ENCODE measurements at places on chromosomes 5 and 9. TPM values are rescaled to one million over a fixed set of nuclear protein-coding genes. Genes with fewer than 3 reads are reported as not detected.

- no peak for DNase-seq
Measured at GRCh38 chr5:157165668-157166067, 396 bp downstream of the GARIN3 start.

DNA sequence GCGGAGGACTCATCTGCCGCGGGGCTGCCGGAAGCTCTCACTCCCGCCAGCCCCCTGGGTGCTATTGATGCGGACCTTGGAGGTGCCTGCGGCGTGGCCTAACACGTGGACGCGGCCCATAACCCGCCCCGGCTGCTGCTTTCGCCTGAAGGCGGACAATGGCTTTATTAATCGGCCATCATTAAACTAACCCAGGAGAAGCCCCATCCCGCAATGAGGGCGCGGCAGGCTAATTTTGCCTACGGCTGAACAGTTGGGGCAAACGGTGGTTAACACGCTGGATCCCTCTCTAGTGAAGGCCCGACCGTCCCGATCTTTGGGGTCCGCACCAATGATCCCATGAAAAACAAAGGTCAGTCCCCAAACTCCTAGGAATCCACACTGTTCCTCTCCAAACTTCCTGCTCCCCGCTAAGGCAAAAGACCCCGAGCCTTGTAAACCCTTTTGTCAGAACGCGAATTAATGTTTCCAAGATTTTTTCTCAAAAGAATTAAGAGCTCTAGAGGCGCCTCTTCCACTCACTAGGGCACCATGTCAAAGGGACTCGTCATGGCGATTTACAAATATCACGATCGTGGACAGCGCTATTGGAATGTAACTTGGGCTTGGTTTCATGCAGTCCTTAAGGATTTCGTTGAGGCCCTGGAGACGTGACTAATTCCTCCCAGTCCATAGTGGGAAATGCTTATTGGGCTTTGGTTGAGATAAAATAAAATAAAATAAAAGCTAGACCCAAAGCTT lies 193.1 kb downstream of the MEF2C start:
- DNase-seq: no peak

PHYHD1 gene
- not detected for total RNA-seq

FLT4 gene
- total RNA-seq: not detected

DNA sequence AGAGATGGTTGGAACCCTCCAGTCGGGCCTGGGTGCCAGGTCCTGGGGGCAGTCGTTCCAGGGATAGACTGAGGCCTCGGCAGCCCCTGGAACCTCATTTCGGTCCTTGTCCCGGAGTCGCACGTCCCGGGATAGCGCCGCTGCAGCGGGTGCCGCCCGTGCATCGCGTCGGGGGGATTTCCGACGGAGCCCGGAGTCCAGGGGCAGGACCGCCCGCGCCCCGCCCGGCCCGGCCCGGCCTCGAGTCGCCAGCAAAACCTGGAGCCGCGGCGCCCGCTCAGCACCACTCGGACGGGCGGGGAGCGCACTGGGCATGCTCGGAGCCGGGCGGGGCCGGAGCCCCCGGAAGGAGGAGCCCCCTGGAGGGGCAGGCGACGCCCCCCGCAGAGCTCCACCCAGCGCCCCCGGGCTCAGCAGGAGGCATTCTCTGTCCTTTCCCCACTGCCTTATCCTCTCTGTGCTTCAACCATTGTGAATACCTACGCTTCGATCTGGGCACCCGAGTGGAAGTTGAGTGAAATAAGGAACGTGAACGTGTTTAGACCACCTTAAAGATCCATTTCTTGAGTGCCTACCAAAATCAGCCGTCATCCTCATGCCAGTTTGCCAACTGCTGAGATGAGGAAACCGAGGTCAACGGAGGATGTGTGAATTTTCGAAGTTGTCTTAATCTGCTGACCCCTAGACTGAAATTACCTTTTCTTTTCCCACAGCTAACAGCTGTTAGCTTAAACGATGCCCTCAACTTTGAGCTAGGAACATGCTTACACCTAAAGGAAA lies 1.7 kb upstream of the PTPN3 start:
- DNase-seq: peak; percentile 85

DNA sequence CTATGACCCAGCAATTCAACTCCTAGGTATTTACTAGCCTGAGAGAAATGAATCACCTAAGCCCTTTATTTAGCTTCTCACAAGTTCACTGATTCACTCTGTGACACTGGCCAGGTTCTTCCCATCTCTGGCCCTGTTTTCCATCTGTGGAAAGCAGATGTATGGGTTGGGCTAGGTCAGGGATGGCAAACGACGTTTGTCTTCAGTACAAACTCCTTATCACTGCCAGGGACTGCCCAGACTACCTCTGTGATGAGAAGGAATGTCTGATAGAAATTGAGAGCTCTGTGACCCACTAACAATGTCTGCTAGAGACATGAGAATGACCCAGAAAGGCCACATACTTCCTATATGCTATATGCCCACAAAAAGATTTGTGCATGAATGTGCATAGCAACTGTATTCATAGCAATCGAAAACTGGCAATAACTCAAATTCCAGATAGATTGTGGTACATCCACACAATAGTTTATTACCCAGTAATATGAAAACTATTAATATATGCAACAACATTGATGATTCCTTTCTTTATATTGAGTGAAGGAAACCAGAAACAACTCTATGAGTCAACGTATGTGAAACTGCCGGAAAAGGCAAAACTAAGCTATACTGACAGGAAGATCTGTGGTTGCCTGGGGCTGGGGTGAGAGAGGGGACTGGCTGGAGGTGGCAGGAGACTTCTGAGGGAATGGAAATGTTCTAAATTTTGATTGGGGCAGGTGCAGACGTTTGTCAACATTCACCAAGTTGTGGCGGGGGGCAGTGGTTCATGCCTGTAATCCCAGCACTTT lies 32.0 kb upstream of the ADAM19 start:
- peak; percentile 47 for DNase-seq

- DNase-seq: no peak
Measured at GRCh38 chr9:27088981-27089380, 20.0 kb upstream of the TEK start.

SLC24A2 gene
- not detected for total RNA-seq

DNA sequence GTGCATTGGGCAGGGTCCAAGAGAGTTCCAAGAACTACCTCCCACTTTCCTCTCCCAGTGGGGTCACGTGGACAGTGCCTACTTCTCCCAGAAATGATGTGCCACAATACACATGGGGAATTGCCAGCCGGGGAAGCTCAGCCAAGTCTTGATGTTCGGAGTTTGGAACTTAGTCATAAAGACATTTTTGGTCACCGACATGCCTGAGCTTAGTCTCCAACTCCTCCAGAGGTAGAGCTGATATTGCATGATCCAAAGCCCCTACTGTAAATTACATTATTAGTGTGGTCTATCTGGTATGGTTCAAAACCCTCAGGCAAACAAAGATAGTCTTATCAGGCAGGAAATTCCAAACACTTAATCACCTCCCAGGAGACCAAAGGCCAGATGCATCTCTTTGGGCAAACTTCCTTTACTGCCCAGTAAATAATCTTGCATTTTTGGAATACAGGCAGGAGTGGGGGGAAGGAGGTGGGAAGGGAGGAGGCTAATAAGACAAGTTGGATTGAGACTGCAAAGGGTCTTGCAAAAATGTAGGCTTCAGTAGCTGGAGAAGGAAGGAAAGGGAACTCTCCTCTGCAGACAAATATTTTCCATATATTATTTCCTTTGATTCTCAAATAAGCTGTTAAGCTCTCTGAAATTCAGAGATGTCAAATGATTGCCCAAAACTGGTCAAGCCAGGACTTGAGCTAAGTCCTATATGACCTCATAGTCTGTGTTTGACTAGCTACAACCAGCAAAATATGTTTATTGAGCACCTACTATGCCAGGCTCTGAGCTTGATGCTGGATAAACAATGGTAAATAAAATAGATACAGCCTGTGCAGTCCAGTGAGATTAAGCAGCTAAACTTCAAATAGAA lies 99.4 kb downstream of the DRD1 start:
- DNase-seq: peak; percentile 97

GRCh38 chr9:656926-657568 lies 184.4 kb upstream of the DMRT1 start:
- DNase-seq: no peak

CDH9 gene
- not detected for total RNA-seq

- DNase-seq: no peak
Measured at GRCh38 chr5:79030663-79031484, 38.6 kb downstream of the DMGDH start.

SPINK5 gene
- not detected for total RNA-seq

GRCh38 chr9:36142510-36143244 lies 6.1 kb downstream of the GLIPR2 start:
- DNase-seq: no peak

CA9 gene
- total RNA-seq: not detected

GRCh38 chr5:157544623-157544989 lies 31.0 kb downstream of the ADAM19 start:
- DNase-seq: no peak

DNA sequence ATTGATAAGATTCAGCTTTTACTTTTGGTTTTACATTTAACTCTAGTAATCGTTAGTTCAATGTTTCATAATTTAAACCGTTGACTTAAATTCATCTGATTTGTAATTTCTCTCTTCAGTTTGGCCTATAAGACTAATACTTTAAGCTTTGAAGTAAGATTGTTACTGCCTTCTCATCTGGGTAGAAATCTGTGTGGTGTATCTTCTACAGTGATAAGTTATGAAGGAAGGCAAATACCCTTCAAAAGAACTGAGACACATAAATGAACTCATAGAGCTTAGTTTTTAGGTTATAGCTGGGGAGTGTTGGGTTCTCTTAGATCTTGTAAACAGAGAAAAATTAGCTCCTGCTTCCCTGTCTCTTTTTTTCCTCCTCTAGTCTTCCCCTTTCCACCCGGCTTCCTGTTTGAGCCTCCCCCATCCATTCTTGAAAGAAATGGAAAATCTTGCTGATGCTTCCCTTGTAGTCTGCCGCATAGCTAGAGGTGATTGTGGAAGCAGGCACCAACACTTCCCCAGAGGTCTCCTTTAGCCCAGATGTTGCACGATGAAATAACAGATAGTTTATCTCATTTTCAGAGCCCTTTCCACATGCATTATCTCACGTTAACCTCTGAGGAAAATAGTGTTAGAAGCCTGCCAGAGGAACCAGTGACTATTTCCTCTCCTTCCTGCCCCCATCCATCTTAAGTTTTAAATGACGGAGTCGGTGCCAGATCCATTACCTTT lies 2.0 kb upstream of the F2RL2 start:
- no peak for DNase-seq

GRCh38 chr5:140228364-140228837 lies 53.4 kb downstream of the CYSTM1 start:
- no peak for DNase-seq

- no peak for DNase-seq
Measured at GRCh38 chr9:36940500-36940853, 93.6 kb downstream of the PAX5 start.

CNTNAP3 gene
- total RNA-seq: not detected

GRCh38 chr9:104872656-104873488 lies 55.1 kb downstream of the ABCA1 start:
- DNase-seq: peak; percentile 90

GRCh38 chr5:102873379-102873932 lies 118.4 kb downstream of the PAM start:
- no peak for DNase-seq

DNA sequence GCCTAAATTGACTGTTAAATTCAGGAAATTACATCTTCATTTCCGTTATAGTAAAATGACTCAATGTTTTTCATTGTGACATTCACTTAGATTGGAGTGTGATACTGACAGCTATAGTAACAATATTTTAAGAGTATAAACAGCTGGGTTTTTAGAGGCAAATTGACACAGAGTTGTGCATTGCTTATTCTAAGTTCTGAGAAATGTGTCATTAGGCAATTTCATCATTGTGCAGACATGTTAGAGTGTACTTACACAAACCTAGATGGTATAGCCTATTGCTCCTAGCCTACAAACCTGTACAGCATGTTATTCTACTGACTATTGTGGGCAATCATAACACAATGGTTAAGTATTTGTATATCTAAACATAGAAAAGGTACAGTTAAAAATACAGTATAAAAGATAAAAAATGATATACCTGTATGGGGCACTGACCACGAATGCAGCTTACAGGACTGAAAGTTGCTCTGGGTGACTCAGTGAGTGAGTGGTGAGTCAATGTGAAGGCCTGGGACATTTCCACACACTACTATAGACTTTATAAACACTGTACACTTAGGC lies 132.7 kb downstream of the PDE4D start:
- DNase-seq: peak; percentile 29

ADAMTS6 gene
- total RNA-seq: 4.1 TPM

FOXI1 gene
- total RNA-seq: not detected

DNA sequence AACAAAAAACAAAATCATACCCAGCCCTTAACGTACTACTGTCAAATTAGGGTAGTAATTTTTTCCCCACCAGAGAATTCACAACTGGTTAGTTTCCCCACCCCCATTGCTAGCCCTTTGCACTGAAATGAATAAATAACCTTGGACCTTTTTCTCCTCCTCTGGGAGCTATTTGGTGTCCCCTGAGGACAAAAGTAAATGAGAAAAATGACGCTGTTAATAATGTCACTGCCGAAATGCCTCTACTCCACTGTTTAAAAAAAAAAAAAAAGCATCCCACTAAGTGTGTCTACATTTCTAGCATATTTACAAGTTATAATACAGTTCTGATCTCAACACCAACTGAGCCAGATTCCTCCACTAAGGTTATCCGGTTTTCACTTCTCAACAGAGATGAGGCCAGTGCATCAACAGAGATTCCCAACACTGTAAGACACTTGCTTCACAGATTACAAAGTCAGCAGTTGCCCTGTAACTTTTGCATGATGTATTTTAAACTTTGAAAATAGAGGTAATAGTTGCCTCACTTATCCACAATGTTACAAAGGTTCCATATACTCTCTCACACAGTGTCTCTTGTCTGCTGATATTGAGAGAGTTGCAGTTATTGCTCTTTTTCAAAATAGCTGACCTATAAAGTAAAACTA lies 5.1 kb upstream of the NFIB start:
- DNase-seq: no peak

DNA sequence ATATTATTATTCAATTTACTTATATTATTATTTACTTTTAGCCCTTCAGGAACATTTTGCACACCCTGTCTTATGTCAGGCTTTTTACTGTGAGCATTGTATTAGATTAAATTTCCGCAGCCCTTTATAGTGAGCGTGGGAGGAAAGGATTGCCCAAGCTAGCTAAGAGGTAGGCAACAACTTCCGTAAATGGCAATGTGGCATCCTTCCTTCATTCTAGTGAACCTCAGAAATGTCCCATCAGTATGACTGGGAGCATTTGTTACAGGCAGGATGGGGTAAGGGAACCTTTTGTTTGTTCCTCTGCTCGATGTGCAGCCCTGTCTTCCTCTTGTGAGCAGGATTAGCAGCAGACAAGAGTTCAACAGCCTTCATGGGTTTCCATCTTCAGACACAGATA lies 6.2 kb upstream of the CD180 start:
- DNase-seq: no peak

DNA sequence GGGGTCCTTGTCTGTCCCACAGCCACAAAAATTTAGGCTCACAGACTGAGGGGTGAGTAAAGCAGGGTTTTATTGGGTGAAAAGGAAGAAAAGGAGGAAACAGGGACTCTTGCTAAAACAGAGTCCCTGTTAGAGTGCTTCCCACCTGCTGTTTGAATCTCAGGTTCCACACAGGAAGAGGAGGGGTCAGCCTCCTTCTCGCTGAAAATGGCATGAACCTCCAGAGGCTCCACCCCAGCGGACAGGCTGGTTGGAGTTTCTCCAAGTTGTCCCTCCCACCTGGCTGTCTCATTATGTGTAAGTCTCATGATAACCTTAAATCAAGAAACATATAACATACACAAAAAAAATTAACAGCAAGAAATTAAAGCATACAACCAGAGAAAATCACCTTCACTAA lies 28.3 kb upstream of the UHRF2 start:
- no peak for DNase-seq

FAM78A gene
- 0.03 TPM for total RNA-seq

- DNase-seq: no peak
Measured at GRCh38 chr9:113399646-113400200, 1.4 kb downstream of the ALAD start.
